Jurkat, Clone E6-1 (cell line): ENCODE measurements at places on chromosomes 4 and X.

DNA sequence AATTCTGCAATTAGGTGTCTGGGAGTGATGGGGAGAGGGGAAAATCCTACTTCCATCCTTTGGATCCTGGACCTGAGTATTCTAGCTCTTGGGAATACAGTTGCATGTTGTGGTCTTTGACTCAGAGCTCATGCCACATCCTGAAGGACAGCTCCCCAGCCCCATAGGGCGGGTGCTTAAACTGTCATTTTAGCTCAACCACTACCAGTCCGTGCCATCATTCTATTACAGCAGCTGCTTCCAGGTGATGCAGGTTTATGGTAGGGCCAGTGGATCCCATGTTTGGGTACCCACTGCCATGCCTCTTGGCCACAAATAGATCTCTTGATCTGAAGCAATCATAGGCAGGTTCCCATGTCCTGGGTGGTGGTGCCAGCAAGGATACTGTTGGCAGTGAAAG is 34.7 kb downstream of the CCKAR start:
- DNase-seq = no peak

- no peak for DNase-seq
Measured at GRCh38 chrX:54710920-54711319, 87.1 kb downstream of the ITIH6 start.

DNA sequence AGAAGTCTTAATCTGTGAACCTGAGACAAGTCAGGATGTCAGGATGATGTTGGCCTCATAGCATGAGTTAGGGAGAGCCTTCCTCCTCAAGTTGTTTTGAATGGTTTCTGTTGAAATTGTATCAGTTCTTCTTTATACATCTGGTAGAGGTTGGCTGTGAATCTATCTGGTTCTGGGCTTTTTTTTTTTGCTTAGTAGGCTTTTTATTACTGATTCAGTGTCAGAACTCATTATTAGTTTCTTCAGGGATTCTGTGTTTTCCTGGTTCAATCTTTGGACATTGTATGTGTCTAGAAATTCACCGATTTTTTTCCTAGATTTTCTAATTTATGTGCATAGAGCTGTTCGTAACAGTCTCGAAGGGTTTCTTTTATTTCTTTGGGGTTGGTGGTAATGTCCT is 14.9 kb downstream of the GLUD2 start:
- DNase-seq = no peak

GRCh38 chr4:76679691-76680090 is 218.3 kb downstream of the SOWAHB start:
- DNase-seq = no peak

DNA sequence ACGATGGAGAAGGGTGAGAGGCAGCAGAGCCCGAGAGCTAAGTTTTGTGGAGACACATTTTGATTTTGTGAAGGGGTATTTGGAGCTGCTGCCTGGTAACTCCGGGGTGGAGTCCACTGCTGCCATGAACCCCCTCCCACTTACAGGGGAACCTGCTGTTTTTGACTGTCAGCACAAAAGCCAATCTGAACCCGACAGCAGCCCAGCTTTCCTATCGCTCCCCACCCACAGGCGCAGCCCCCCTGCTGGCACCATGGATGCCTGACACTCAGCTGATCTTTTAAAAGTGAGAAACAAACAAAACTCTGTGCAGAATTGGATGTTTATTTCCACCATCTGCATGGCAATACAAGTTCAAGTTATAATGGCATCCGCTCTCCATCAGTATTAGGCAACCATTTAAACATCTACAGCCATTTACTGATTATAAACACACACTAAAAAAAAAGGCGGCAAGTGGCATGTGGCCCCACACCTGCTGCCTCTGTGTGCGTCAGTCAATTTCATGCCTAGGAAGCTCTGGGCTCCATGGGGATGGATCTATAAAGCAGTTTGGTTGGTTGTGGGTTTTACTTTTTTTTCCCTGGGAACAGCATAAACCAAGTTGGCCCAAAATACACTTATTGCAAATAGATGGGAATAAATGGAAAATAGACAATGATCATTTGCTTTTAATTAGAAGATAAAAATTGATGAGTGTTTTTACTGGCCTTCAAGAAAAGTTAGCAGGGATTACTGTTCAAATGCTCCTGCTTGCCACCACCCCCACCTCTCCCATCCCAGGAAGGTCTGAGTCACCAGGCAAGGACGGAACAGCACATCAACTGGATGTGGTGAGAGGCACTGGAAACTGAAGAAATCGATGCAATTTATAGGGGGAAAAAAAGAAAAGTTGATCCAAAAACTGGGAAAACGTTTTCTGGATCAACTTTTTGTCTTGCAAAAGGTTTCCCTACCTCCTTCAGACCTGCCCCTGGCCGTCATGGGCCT is 46.0 kb downstream of the SEPSECS start:
- DNase-seq = no peak

DNA sequence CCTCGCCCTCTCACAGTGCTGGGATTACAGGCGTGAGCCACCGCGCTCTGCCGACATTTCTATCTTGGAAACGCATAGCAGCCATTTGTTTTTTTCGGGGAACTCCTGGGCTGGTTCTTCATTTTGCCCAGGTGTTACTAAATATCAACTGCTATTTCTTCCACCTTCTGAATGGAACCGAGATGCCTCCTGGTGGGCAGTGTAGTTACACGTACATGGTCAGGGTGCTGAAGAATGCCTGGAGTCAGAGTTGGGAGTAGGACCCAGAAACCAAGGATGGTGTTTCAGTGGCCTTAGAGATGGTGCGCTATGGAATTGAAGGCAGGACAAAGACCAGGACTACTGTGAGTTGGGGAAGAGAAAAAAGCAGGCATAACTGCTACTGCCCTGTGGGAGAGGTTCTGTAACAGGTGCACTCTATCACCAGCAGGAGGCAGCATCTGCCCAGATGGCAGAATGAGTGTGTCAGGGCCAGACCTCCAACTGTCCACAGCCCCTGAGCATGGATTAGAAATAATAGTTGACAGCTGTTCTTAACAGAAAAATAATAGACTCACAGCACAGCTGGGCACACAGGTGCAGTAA is 81.7 kb downstream of the ZC4H2 start:
- peak; percentile 47 for DNase-seq

DNA sequence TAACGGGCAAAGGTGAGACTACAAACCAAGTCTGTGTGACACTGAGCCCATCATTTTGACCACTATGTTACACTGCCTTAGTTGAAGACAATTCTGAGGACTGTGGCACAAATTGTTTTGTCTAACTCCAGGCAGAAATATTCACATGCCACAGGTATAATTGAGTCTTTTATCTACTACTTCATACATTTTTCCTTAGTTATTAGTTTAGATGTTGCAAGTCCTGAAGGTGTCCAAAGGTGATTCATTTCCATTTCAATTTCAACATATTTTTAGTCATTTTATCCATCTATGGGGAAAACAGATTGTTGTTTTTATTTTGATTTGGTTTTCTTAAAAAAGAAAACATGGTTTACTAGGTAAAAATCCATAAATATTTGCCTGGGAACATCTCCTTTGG is 341.7 kb upstream of the SMIM31 start:
- DNase-seq = no peak

- no peak for DNase-seq
Measured at GRCh38 chrX:52359614-52360232, 9.1 kb upstream of the XAGE2 start.

DNA sequence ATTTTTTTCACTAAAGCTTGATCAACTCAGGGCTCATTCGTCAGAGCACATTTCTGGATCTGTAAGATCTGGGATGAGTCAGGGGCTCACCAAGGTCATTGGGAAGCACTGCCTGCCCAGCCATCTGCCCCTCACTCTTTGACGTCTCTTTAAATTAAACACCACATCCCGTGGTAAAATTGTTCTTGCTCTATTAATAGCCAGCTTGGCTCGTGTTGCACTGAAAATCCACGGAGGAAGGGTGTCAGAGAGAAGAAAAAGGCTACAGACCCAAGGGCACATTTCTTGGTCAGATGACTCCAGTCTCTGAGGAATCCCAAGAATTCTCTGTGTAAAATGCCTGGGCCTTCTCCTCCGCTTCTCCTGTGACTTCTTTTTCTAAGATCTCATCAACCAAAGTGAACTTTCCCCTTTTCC is 45.7 kb upstream of the GATB start:
- no peak for DNase-seq

- peak; percentile 70 for DNase-seq
Measured at GRCh38 chrX:154002215-154002719, 17.4 kb downstream of the IRAK1 start.

GRCh38 chr4:41297832-41298231 is 41.1 kb downstream of the UCHL1 start:
- DNase-seq = no peak

DNA sequence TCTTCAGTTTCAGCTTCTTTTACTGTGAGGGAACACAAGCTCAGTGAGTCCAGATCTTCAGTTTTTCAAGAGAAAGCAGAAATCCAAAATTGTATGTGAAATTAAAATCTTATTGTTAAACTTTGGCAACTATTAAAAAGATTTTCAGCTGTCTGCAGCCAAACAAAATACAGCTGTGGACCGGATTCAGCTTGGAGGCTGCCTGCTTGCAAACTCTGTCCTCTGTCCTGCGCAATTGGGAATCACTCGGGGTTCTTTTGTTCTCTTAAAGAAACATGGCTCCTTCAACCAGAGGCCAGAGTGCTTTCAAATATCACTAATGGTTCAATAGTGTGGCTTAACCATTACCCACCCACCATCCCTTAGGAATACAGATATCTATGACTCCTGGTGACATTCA is 201.2 kb downstream of the CHIC2 start:
- no peak for DNase-seq

DNA sequence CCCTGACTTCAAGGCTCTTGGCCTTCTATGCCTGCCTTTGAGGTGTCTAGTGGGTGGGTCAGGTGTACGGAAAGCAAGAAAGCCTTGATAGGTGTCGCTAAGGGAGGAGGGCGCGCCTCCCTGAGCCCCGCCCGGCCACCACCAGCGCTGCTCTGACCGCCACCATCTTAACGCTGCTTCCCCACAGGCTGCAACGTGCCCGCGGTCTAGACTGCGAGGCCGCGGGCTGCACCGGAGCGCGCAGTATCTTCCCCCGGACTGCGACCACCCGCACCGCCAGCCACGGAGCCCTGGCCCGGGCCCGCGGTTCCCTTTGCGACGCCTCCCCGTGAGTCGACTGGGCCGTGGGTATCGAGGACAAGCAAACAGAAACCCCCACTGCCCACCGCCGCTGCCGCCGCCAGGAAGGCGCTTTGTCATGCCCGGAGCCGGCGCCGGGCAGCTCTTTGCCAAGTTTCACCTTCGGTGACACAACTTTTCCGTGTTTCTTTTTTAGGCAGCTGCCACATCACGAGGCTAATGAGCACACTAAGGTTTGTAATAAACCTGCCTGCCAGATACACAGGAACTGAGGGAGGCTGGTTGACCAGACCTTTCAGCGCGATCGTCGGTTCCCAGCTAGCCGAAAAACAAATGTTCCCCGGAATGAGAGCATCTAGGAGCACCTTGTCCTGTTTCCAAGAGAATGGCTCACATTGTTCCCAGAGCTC is 335.8 kb upstream of the F9 start:
- DNase-seq = no peak

DNA sequence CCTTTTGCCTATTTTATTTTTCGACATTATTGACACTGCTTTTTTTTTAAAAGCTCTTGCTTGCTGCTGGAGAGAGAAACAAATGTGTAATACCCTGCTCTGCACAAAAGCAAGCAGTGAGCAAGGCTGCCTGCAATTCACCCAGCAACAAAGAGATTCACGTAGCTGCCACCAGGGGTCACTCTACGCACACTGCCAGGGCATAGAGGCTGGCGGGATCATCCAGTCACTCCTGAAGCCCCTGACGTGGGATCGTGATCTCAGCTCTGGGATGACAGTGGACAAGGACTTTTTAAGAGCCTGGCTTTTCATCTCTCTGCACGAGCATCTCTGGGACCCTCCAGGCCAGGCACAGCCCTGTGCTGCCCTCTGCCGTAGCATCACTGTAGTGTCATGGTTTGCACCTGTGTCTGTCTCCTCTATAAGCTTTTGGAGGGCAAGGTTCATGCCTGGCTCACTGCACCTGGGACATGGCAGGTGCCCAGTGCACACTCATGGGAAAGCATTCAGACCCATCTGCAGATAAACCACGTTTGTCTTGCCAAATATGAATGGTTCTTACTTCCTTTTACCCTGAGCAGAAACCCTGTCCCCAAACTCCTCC is 19.8 kb downstream of the C4orf50 start:
- peak; percentile 42 for DNase-seq

- DNase-seq = no peak
Measured at GRCh38 chrX:8847360-8847759, 46.2 kb upstream of the FAM9A start.

DNA sequence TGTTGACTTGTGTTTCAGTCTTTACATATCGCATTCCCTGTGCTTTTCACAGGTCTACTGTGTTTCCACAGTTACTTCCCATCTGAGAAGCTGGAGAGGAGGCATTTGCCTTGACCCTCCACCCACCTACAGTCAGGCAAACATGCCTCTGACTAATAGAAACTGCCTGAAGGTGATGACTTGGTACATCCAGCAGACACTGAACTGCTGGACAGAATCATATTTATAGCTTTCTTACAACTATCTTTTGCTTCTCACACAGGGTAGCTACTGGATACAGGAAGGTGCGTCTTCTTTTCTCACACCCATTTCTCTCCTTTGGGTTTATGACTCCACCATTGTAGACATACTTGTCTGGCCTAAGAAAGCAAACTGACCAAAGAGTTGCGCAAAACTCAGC is 58.0 kb downstream of the VGLL1 start:
- DNase-seq = no peak

DNA sequence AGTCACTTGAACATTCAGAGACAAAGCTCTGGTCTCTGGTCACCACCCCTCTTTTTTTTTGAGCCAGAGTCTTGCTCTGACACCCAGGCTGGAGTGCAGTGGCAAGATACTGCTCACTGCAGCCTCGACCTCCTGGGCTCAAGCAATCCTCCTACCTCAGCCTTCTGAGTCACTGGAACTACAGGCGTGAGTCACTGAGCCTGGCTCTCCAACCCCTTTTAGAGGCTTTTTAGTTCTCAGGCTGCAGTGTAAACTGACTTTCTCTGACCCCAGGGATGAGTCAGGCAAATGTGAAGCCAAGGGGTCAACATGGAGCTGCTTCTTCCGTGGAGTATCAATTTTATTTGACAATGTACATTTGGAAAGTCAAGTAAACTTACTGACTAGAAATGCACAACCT is 229.2 kb downstream of the PTTG2 start:
- no peak for DNase-seq

DNA sequence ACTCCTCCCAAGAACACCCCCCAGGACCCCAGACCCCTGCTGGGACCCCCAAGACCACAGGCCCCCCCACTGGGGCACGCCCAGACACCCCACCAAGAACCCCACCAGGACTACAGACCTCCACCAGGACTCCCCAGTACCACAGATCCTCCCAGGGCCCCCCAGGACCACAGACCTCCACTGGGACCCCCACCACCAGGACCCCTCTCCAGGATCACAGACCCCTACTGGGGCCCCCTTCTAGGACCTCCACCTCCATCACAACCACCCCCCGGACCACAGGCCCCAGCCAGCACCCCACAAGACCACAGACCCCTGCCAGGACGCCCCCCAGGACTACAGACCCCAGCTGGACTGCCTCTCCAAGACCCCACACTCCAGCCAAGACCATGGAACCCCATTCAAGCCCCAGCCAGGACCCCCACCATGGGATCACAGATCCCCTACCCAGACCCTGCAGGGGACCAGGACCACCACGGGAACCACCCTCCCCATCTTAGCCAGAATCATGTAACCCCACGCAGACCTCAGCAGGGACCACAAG is 855 bp upstream of the DHRSX start:
- DNase-seq = no peak

- DNase-seq = peak; percentile 9
Measured at GRCh38 chr4:52837716-52838558, 24.2 kb upstream of the RASL11B start.
